ENCODE measurements at places on chromosomes 2 and 18.

- DNase-seq, result no peak
Observed at GRCh38 chr2:109594246-109594885, 19.4 kb downstream of the SEPTIN10 start.

- no peak for DNase-seq
Observed at GRCh38 chr2:231987124-231987727, 25.7 kb downstream of the DIS3L2 start.

DNA sequence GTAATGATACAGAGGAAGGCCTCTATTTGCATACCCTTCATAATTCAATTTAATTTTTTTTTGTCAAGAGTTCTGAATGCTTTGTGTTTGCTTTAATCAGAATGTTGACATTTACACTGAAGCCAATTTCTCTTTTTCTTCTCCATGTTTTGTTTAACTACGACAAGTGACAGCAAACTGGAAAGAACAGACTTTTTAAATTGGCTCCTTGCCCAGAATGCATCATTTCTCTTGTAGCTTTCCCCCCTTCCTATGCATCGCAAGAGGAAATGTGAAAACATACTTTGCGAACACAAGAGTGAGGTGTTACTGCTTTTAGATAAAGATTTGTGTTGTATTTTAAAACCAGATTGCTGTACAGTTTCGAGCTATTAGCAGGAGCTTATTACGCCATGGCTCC lies 955.2 kb upstream of the CELF4 start:
- no peak for DNase-seq

DNA sequence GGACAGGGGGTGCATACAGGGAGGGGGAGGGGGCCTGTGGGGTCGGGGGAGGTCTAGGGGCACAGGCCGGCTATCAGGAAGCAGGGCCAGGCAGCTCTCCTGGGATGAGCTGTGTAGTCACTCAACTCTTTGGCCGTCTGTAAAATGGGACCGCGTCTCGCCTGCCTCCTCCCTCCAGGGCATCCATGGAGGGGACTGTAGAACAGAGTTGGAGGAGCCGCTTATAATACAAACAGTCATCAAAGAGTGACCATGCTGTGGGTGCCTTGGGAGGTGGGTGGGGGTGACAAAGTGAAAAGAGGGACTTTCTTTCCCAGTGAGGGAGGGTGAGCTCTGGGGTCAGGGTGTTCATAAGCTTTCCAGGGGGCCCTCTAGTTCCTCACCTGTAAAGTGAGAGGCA lies 169.6 kb upstream of the HAAO start:
- DNase-seq, result no peak

GRCh38 chr2:96123290-96123689 lies 6.9 kb upstream of the ADRA2B start:
- no peak for DNase-seq

- DNase-seq, result peak; percentile 30
Observed at GRCh38 chr18:70047931-70048603, 100.4 kb upstream of the CD226 start.

GRCh38 chr18:24189007-24189528 lies 50.2 kb downstream of the CABYR start:
- DNase-seq, result no peak

GRCh38 chr18:73060666-73061288 lies 193.0 kb upstream of the NETO1 start:
- DNase-seq, result no peak

GRCh38 chr18:49815927-49816326 lies 2.6 kb upstream of the ACAA2 start:
- no peak for DNase-seq

DNA sequence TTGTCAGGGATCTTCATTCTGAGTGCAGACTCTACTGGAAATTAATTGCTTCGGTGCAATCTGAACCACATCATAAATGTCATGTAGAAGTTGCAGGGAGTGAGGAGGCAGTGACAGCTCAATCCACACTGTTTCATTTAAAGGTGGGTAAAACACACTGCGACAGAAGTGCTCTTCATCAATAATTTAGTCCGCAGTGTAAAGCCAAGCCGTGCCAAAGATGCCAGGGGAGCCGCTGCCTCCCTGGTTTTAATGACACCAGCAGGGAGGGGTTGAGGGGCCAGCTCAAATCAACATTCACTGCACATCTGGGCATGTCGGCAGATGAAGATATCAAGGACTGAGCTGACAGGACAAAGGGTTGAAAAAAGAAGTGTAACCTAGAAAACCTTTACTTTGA lies 305.7 kb upstream of the VRK2 start:
- DNase-seq, result no peak

DNA sequence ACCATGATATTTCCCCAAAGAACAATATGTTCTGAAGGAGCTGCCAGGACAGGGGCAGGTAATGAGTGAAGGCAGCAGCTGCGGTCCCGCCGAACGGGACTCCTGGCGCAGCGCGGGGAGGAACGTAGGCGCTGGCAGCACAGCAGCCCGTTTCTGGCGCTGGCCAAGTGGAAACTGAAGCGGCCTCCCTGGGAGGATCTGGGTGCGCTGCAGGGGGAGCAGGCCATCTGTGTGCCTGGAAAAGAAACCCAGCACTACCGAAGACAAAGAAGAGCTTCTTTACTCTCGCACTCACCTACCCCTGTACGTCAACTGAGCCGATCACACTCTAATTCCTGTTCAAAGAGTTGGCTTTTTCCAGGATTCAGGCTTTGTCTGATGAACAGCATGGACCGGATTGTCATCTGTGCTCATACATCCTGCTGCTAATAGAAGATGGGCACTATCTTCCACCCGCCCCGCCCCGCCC lies 11.8 kb downstream of the G6PC2 start:
- peak; percentile 22 for DNase-seq

- peak; percentile 67 for DNase-seq
Observed at GRCh38 chr2:30446602-30447148, 371 bp upstream of the LCLAT1 start.

- DNase-seq, result peak; percentile 41
Observed at GRCh38 chr2:88831071-88831791, 139.8 kb downstream of the RPIA start.

- no peak for DNase-seq
Observed at GRCh38 chr2:112005406-112006075, 49.5 kb upstream of the TMEM87B start.

DNA sequence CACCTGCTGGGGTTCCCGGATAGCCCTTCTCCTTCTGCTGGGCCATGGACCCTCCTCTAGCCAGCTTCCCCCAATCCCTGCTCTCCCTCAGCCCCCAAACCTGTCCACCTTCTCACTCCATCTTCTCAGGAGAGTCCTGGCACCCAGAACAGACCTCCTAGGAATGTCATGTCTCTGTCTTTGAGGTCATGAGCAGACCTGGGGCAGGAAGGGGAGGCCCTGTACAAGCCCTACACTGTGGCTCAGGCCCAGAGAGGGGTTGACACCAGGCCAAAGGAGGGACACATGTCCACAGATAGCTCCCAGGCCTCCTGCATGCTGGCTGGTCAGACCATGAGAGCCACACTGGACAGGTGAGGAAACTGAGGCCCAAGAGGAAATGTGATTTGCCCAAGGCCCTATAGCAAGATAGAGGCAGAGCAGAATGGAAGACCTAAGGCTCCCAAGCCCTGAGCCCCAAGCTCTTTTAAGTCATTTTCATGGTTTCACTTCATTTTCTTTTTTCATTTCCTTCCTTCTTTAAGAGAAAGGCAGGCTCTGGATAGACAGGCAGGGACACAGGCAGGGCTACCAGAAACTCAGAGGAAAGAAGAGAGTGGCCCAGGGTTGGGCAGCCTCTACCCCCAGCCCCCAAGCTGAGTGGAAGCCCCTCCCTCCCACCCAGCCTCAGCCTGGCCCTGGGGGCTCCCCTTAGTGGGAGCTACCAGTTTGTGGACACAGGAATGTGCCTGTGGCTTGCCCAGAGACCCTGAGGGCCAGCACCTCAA lies 159.7 kb downstream of the SMAD7 start:
- no peak for DNase-seq

- no peak for DNase-seq
Observed at GRCh38 chr2:102522890-102523289, 49.9 kb downstream of the SLC9A4 start.

GRCh38 chr2:74499267-74499939 lies at the start of gene LBX2:
Gene LBX2 (minus strand): TSS chr2:74499603. CDS start chr2:74499537, 66 bp downstream.
- DNase-seq, result no peak

GRCh38 chr2:215946586-215946985 lies 66.8 kb downstream of the MREG start:
- no peak for DNase-seq

- DNase-seq, result peak; percentile 68
Observed at GRCh38 chr2:68463287-68463877, 3.7 kb downstream of the FBXO48 start.

DNA sequence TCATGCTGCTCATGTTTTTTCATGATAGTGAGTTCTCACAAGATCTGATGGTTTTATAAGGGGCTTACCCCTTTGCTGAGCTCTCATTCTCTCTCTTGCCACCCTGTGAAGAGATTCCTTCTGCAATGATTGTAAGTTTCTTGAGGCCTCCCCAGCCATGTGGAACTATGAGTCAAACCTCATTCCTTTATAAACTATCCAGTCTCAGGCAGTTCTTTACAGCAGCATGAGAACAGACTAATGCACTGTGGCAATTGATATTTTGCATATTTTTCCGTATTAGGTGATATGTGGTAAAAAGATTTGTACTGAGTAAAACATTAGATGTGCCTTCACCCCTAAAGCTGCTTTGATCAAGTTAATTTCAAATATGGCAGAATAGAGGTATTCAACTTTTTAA lies 48.8 kb downstream of the RAB27B start:
- DNase-seq, result no peak

- DNase-seq, result no peak
Observed at GRCh38 chr2:858646-859045, 92.0 kb upstream of the SNTG2 start.

DNA sequence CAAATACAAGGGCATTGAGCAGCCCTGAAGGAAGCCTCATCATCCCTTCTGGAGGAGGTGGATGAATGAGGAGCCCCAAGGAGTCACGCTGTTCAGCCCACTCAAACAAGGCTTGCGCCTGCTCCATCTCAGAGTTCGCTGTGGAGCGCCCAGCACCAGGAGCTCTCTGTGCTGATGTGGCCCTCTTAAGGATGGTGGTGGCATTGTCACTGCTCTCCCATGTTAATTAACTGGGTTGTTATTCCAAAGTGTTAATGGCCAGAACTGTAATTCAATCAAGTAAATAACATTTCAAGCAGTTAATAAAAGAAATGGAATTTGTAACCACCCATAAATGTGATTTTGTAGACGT lies 726.0 kb upstream of the RAB6C start:
- no peak for DNase-seq

DNA sequence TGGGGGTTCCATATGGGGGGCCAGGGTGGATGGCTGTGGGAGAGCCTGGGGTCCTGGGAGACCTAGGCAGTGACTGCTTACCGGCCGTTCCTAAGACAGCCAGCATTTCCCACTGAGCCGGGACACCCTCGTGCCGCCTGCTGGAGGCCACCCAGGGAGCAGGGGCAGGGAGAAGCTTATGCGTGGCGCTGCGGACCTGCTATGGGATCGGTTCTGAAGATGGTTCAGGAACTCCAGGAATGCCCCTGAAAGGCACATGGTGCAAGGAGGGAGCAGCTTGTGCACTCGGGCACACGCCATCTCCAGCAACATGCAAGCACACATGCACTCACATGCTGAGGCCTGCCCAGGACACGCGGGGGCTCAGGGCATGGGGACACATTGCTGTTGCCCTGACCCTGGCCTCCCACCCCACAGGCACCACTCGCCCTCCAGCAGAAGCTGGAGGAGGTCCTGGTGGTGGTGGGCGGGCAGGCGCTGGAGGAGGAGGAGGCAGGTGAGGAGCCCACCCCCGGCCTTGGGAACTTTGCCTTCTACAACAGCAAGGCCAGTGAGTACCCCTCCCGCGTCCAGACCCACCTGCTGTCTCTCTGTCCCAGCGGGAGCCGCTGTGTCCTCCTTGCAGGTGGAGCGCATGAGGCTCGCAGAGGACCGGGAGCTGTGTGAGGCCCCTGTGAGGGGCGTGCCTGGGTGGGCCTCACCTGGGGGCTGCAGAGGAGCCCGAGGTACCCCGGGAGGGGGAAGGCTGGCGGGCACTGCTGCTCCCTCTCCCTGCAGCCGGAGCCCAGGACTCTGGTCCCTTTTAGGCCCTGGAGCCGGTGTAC lies 4.1 kb downstream of the KLHL30 start:
- no peak for DNase-seq

- no peak for DNase-seq
Observed at GRCh38 chr18:53601344-53601743, 623.1 kb downstream of the MBD2 start.

- DNase-seq, result no peak
Observed at GRCh38 chr2:60463249-60463648, 90.2 kb downstream of the BCL11A start.

DNA sequence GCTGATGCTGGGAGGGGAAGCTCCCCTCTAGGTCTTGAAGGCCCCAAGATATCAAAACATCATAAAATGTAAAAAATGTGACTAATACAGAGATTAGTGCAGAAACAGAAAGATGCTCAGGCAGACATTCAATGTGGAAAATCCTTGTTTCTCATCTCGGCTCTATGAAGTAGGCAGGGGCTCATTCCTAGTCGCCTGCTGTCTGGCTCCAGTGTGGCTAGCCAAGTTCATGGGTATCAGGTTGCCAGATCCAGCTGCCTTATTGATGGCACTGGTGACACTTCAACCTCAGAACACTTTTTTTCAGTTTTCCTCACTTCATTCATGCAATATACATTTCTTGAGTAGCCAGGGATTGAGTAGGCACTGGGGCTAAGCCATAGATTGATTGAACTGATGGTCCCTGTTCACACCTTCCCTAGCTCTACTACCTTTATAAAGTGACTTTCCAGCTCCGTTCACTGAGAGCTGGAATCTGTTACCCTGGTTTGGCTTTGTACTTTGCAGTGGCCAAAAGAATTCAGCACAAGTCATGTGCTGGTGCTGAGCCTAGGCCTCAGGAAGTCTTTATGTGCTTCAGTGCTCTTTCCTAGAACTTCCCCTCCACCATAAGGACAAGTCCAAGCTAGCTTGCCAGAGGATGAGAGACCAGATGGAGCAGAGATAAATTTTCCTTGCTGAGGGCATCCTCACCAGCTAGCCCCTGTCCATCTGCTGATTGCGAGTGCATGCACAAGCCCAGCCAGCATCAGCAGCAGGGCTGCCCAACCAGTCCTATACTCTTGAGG lies 373.6 kb upstream of the ST6GAL2 start:
- no peak for DNase-seq

DNA sequence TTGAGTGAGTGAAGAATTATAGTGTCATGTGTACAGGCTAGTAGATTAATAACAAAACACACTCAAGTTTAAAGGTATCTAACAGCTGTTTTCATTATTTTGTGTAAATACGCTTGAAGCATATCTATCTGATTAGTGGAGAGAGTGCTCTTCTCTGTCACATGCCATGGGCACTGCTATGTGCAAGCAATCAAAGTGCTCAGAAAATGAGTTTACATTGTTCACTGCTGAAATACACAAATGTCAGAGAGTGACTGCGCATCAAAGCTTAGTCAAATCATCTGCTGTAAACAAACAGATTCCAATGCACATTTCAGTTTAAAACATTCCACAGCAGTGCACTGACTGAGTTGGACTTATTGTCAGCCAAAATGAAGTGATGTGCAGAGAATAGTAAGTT lies 423.4 kb downstream of the ZEB2 start:
- no peak for DNase-seq

DNA sequence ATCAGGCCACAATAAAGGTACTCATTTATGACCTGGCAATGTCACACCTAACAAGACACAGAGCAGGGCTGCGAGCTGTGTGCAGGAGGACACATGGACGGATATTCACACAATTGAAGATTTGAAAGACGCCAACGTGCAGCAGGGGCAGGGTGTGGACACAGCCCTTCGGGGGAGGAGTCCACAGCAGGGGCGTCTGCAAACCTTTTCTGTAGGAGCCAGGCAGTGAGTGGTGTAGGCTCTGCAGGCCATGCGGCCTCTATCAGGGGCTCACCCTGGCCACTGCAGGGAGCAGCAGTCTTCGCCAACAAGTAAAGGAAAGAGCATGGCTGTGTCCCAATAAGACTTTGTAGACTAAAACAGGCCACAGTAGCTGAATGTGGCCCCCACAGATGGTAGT lies 125.7 kb upstream of the SNTG2 start:
- DNase-seq, result no peak

Measured in dermis microvascular lymphatic vessel endothelial cell (primary cell).